Skeletal muscle cell (primary cell): ENCODE measurements at places on chromosomes 12 and 14.

DNA sequence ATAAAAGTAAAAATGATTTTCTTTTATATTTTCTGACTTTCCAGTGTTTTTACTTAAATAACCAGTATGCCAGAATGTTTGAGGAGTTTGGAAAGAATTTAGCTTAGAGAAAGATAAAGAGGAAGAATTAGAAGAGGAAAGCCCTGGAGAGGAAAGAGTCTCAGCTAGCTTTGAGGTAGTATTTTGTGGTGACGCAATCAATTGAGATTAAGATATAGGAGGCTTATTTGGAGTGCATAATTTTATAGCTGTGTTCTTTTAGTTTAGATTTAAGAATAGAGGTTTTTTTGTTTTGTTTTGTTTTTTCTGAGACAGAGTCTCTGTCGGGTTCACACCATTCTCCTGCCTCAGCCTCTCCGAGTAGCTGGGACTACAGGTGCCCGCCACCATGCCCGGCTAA is 18.1 kb downstream of the CLEC2B start:
- DNase-seq = no peak

DNA sequence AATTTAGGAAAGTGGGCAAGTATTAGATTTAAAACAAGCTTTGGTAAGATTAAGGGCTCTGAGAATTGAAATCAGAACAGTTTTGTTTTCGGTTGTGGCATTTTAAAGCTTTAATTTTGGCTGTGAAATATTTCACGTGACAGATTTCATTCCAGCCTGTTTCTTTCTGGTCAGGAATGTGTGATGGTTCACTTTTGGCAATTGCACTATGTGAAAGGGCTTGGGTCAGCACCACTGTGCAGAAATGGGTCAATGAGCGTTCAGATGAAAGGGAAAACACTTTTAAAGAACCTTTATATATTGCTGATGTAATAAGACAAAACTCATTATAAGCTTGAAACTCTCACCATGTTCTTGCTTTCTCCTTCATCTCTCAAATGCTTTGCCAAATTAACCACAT is 17.1 kb downstream of the NUBPL start:
- DNase-seq = no peak

- no peak for DNase-seq
These were observed 85.5 kb upstream of the PTPRB start for GRCh38 chr12:70722584-70723343.

DNA sequence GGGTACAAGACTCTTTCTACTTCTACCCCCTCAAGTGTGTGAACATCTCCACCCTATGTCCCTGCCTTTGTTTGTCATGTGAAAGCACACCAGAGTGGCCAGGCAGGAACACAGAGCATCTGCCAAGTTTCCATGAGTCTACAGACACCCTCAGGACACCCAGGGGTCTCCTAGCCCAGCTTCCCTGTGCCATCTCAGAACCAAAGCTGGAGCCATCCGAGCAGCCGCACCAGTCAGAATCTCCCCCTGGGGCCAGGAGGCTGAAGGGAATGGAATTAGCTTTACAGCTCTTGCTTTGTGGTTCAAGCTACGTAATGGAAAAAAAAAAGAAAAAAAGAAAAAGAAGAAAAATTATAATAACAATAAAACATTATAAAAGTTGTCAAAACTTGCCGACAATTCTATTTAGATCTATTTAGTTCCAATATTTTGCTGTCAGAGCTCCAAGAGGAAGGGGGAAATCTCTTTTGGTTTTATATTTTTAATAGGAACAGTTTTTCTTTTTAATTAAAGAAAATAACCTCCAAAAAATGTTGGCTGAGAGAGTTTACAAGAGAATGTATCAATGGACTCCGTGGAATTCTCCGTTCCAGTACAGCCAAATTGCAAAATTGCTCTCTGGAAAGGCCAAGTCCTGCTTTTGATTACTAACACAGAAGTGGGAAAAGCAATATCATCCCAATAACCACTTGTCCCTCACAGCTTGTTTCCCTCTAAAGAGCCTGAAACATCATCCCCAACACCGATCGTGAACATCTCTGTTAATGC is 37.1 kb downstream of the TBX5 start:
- no peak for DNase-seq

GRCh38 chr12:49776858-49777257 is 35.5 kb downstream of the TMBIM6 start:
- no peak for DNase-seq

DNA sequence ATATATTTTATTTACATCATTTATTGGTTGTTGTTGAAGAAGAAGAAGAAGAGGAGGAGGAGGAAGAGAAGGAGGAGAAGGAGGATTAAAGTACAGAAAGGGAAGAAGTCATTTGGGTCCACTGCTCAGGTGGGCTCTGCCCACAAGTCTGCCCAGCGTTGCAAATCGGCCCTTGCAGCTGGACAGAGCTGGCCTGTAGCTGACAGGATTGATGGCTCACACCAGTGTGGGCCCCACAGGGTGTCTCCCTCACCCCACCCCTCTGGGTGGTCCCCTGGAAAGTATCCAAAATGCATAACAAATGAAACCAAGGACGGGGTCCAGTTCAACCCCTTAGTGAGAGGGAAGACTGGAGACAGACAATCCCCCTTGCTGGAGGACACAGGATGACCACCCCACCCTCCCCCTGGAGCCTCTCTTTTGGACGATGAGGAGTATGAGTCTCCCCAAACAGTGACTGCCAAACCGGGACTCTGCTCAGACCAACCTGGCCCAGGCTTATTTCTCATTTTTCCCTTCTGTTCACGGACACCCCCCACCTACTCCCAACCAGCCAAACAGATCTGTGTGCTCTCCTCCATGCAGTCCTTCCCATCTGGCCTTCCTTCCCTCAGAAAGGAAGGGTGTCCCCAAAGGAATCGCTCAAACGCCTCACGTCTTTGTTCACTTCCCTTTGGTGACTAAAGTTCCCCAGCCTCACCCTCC is 17.7 kb downstream of the DPF3 start:
- DNase-seq = no peak

DNA sequence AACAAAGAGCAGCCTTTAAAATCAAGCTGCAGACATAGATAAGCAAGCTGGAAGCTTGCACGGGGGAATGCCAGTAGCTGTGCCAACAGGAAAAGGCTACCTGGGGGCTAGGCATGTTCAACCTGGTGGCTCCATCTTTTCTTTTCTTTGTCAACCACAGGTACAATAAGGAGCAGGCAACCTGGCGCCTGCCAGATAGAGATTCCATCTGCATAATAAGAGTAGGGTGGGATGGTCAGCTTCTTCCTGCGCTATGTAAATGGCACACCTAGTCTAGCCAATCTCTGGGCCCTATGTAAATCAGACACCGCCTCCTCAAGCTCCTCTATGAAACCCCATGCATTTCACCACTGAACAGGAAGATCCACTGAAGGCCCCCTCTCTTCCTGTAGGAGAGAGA is 87.4 kb upstream of the PKP2 start:
- DNase-seq = no peak

GRCh38 chr12:11654338-11654737 is 4.9 kb downstream of the ETV6 start:
- DNase-seq = no peak

DNA sequence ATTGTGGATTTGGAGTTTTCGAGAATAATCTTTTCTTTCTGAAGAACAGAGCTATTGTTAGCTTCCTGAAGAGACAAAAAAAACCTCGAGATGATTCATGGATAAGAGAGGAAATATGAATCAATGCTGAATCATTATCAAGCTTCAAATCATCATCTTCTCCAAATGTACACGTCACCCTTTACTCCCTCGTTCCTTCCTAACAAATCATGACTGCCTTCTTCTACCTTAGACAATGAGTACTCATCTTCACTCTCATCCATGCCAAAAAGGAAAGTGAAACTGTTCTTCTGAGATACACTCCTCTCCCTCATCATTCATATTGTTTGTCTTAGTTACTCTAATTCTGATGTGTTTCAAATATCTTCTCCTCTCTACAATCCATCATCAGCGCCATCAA is 1115.8 kb upstream of the ATXN7L3B start:
- peak; percentile 21 for DNase-seq

DNA sequence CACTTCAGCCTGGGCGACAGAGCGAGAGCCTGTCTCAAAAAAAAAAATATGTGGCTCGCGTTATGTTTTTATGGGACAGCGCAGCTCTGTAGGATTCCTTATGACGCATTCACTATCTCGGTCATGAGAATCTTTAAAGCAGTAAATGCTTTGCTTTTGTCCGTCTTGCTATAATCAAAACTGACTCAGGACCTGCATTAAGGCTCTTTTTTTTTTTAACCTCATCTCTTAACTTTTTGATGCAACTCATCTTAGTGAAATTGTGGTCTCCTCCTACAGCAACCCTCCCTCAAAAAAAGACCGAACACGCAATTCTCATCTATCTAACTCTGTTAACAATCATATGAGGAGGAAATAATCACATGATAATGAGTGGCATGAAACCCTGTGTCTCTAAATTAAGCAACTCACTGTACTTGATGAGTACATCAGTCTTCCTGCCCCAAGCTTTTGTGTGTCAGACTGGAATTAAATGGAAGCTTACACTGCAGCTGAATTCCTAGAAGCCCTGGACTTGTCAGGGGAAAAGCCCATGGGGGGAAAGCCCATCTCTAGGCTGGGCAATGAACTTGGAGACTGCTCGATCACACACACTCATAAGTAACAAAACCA is 4.3 kb downstream of the P2RX4 start:
- DNase-seq = peak; percentile 22

DNA sequence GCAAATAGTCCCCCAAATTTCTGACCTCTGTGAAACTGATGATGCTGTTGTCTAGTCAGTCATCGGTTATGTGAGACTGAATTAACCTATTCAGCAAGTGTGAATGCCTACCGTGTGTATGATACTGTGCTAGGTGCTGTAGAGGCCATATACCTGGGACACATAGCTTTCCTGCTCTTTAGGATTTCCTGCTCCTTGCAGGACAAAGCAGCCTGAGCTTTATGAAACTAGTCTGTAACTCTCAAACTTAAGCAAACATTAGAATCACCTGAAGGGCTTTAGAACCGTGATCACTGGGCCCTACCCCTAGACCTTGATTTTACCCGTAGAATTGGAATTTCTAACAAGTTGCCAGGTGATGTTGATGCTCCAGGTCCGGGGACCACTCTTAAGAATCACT is 6.9 kb downstream of the MARK3 start:
- no peak for DNase-seq

DNA sequence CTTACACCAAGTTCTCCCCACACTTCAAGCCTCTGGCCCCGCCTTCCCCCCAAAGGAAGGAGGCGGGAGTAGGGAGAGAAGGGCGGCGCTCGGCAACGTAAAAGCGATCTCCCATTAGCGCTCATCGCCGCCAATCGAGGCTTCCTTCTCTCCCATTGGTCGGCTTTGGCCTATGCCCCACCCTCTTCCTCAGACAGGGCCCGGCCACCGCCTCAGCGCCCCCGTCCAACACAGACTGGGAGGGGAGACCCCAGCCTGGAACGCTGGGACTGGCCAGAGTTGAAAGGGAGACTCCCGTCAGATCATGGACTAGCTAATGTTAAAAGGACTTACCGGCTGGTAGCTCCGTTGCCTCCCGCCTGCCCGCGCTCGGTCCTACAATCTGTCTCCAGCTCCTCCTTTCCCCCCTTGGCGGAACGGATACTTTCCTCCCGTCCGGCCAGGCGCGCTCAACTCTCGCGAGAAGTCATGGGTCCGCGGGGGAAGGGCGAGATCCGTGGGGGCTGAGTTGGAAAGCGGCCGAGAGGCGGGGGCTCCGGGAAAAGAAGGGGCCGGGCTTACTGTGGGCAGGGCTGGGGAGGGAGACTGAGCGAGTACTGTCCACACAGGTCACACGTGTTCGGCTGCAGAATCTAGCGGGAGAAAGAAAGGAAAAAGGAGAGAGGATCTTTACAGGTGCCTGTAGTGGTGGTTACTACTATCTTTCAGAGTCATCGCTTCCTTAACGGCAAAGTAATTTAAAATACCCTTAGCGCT is at the start of gene ATF7:
ATF7 (minus strand) TSS at position 437 of the 756 bp plus-strand sequence. CDS start 25,382 bp downstream, outside the sequence.
- DNase-seq = peak; percentile 94

GRCh38 chr14:105537580-105538474 is 11.4 kb downstream of the TMEM121 start:
- DNase-seq = no peak

DNA sequence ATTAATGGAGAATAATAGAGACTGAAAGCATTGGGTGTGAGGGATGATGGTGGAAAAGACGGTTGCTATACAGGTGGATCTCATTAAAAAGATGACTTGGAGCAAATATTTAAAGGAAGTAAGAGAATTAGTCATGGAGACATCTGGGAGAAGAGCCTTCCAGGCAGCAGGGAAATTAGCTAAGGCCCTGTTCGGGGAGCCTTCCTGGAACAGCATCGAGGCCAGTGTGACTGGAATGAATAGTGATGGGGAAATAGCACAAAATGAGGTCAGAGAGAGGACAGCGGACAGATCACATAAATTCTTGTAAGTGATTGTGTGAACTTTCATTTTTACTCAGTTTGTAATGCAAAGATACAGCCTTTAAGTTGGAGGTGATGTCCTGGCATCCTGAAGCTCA is 842.3 kb downstream of the SLC6A15 start:
- DNase-seq = peak; percentile 77

GRCh38 chr12:65522956-65523860 is 244.7 kb downstream of the MSRB3 start:
- DNase-seq = no peak

DNA sequence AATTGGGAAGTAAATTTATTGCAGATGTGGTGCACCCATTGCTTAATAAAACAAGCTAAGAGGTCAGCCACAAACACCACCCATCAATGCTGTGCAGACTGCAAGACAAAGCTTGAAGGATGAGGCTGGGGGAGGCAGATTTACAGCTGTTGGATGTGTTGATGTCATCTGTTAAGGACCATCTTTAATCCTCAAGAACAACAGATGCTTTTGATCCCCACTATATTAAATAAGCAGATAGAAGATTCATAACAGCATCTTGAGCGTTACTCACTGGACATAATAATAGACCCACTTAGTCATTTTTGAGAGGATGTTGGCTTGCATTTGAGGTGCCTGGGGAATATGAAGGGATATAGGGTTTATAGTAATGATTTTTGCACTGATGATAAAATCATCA is 58.8 kb downstream of the GPR68 start:
- DNase-seq = no peak

- DNase-seq = no peak
These were observed 2.6 kb upstream of the EVL start for GRCh38 chr14:100062590-100062989.

GRCh38 chr14:56004323-56004722 is 113.9 kb upstream of the PELI2 start:
- no peak for DNase-seq
